ENCODE measurements at places on chromosomes 6 and 20.

DNA sequence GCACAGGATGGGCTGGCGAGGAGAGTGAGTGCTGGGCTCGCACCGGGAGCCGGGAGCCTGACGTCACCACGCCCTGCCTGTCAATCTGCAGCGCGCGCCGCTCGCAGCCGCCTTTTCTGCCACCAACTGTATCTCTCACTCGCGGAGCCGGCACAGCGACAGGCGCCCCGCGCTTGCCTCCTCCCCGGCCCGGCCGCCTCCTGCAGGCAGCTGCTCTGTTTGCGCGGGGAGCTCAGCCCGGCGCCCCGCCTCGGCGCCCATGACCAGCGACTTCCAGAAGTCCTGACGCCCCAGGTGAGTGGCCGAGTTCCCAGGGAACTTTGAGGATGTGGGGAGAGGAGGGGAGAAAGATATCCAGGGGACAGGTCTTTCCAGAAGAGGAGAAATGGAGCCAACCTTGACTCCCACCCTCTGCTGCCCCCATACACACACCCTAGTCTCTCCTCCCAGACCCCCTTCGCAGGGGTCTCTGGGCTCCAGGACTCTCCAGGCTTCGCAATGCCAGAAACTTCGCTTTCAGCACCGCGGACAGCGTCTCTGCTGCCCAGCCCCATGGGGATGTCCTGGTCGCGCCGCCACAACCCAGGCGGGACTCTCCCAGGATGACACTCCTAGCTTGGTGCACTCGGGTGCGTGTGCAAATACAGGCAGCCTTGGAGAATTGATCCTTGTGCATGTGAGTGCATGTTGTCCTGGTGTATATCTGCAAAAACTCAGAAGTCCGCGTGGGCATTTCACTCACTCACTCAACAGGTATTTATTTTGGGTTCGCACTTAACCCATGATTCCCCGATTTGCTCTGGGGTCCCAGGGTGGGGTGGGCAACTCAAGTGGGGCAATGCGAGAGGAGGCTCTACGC is at the start of gene GPR6:
TSS of gene GPR6 (plus strand) at position 138 of the 859 bp plus-strand sequence. CDS start 802 bp downstream, outside the sequence.
- DNase-seq = peak; percentile 27

GRCh38 chr6:20706939-20707485 is 172.8 kb downstream of the CDKAL1 start:
- DNase-seq = no peak

DNA sequence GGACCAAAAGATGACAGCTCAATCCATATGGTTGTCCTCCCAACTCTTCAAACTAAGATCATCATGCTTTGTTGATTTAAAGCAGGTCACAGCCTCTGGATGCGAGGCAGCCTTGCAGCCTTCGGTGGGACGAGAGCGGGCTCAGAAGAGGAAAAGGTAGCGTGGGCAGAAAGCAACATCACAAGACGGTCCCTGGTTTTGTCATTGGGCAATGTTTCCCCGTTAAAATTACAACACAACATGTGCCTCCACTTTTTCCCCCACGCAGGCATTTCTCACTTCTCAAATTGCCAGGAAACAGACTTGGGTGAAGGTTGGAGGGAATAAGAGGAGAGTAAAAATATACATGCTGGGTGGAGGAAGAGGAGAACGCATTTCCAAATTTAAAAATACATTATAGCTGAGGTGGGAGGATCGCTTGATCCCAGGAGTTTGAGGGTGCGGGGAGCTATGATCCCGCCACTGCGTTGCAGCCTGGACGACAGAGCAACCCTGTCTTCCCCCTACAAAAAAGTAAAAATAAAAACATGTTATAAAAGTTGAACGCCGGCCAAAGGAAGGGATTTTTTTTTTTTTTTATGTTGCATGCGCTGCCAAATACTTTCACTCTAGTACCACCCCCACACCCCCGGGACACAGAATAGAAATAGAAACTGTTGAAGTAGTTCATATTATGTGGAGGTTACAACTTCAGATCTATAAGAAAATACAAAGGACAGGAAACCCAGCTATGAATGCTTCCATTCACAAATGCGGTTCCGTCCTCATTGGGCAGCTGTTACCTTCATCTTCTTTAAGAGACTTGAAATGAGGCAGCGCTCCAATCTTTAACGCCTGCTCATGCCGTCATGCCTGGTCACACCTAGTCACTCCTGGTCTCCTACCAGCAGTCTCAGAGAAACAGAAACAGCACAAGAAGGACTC is 13.9 kb upstream of the NAA20 start:
- no peak for DNase-seq

- no peak for DNase-seq
Measured at GRCh38 chr6:86042214-86042613, 399.5 kb upstream of the SYNCRIP start.

GRCh38 chr20:11810311-11811083 is 107.2 kb upstream of the BTBD3 start:
- no peak for DNase-seq

DNA sequence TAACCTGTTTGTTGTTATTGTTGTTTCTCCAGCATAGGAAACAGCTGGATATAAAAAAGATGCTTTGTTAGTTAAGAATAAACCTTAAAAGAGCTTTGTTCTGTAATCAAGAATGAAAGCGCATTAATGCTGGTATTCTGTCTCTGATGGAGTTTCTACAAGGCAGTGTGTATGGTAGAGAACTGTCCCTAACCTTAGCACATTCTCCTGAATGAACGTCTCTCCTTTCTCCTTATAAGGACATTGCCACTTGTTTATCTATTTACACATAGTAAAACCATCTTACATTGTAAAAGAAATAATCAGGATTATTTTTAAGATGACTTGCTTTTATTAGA is 33.8 kb upstream of the LCA5 start:
- DNase-seq = no peak

All from stimulated activated CD8-positive, alpha-beta memory T cell treated with anti-CD3 and anti-CD28 coated beads, Interleukin-4, amount 100 ng/mL, for 24 hours (primary cell).